ENCODE measurements at places on chromosomes 11 and 22. TPM values are rescaled to one million over a fixed set of nuclear protein-coding genes. Genes with fewer than 3 reads are reported as not detected.

- DNase-seq: no peak
These were observed 85.8 kb downstream of the ATG16L2 start for GRCh38 chr11:72900013-72900412.

GRCh38 chr11:61416941-61417340, 12.8 kb downstream of the CPSF7 start:
- DNase-seq: no peak

ANO5 gene
- 0.02 TPM for total RNA-seq

RFPL1 gene
- not detected for total RNA-seq

DNA sequence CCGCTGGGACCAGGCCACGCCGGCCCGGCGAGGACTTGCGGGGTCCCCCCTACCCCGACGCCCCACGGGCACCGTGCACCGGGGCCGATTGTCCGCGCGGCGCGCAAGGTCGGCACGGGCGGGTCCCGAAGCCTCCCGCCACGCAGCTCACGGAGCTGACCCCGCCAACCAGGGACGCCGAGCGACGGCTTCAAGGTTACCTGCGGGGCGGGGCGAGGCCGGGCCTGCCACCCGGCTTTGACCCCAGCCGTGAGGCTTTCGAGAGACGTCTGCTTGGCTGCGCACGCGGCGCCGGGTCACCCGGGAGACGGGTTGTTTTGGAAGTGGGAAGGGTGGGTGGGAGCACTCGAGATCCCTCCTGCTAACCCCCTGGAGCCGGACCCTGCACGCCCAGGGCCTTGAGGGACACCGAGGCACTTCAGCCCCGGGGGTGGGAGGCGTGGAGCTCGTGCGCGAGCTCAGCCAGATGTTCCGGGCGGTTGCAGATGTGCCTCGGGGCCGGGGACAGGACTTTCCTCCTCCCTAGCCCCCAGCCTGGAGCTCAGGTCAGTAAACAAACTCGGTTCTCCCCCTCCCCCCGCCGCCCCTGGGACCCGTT, 3.2 kb upstream of the WNT11 start:
- DNase-seq: no peak

GRCh38 chr11:130202818-130203689, 43.5 kb downstream of the ST14 start:
- DNase-seq: no peak

DNA sequence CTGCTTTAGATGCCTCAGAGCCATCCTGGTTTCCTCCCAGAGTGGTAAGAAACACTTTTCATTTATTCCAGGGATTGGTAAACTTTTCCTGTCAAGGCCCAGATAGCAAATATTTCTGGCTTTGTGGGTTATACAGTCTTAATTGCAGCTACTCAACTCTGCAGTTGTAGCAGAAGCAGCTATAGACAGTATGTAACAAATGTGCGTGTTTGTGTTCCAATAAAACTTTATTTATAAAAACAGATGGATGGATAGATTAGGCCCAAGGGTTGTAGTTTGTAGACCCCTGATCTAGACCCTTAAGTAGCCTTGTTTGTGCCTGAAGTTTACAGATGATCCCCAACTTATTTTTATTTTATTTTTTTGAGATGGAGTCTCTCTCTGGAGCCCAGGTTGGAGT, 17.9 kb downstream of the NNMT start:
- DNase-seq: no peak

SAAL1 gene
- 56.0 TPM for total RNA-seq

SPI1 gene
- 0.10 TPM for total RNA-seq

GRM5 gene
- not detected for total RNA-seq

GRCh38 chr22:29080106-29080975, 7.5 kb downstream of the KREMEN1 start:
- DNase-seq: no peak

- DNase-seq: no peak
These were observed 138.9 kb downstream of the LARGE1 start for GRCh38 chr22:33781411-33781810.

ROBO4 gene
- total RNA-seq: 15.9 TPM

- no peak for DNase-seq
These were observed 87.5 kb downstream of the ENTHD1 start for GRCh38 chr22:39806109-39806508.
